ENCODE measurements at places on chromosomes 3 and 15.

DNA sequence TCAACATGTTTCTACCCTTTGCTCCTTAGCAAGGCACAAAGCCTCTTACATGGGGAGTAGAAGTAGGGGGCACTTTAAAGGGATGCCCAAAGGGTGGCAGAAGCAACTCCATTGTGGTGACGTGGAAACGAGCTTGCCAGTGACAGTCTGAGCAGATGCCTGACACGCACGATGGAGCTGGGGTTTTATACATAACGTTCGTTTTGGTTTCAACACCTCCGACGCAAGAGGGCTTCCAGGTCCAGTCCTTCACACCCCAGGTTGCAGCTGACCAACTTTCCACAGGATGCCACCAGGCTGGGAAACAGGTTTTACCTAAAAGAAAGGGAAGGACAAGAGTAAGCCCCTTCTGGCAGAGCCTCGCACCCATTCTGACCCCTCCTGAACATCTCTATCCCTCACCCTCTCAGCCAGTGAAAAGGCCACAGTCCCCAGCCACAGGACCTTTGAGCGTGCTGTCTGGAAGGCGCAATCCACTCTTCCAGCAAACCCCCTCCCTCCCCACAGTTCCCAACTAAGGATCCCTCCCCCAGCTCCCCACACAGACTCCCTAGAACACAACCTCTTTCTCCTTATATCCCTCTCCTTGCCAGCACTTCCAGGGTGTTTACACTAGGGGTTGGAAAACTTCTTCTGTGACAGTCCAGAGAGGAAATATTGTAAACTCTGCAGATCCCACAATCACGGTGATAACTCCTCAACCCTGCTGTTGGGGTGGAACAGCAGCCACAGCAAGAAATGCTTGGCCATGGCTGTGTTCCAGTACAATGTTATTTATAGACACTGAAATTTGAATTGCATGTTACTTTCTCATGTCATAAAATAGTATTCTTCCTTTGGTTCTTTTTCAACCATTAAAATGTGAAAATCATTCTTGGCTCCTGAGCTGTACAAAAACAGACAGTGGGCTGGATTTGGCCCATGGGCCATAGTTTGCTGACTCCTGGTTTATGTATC is 36.2 kb downstream of the FAM174B start:
- no peak for DNase-seq

DNA sequence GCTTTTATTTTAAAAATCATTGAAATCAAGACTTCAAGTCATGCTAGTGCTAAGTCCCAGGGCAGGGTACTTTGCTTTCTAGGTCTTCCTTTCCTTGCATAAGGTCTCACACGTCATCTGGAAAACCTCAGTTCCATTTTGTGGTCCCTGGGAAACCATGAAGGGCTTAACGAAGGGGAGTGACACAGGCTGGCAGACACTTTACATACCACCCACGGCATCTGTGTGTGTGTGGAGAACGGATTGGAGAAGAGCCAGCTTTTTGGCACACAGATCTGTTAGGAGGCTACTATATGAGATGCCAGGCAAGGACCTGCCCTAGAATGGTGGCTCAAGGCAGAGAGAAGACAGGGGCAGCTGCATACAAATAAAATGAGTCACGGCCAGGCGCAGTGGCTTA is 107.5 kb upstream of the NSMCE3 start:
- DNase-seq: no peak

DNA sequence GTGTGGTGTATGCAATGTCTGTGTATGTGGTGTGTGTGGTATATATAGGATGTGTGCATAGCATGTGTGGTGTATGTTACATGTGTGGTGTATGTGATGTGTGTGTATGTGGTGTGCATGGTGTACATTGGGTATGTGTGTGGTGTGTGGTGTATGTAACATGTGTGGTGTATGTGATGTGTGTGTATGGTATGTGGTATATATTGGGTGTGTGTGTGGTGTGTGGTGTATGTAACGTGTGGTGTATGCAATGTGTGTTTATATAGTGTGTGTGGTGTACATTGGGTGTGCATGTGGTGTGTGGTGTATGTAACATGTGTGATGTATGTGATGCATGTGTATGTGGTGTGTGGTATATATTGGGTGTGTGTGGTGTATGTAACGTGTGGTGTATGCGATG is 41.9 kb downstream of the ARRDC4 start:
- DNase-seq: no peak

DNA sequence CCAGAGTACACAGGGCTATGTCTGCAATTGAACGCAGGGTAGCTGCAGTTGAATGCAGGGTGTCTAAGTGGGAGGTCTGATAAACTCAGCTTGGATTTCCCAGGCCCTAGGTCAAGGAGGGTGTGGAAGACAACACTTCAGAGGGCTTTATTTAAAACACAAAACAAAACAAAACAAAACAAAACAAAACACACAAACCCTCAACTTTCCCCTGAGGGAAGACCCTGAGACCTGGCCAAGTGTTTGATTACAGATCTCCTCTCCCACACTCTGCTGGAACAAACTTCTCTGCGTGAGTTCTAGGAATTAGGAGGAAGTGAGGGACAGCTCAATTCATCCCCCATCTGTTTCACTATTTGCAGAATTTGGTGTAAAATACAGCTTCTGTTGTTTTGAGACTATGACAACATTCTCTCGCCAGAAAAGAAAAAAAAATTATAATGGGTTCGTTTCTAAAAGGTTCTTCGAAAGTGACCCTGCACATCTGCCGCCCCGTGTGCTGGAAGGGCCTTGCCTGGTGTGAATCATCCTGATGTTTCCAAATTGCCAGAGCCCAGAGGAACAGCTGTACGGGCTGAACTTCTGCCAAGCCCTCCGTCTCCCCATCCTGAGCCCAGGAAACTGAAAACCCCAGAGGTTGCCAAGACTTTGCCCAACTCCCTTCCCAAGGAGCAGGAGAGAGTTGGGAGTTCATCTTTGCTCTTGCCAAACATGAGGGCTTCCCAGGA is 73.3 kb upstream of the RAD18 start:
- DNase-seq: no peak

- DNase-seq: no peak
Observed at GRCh38 chr3:183212096-183212495, 41.0 kb upstream of the B3GNT5 start.

GRCh38 chr15:60172143-60172542 is 168.0 kb downstream of the FOXB1 start:
- DNase-seq: no peak

- no peak for DNase-seq
Observed at GRCh38 chr3:55789516-55789915, 302.4 kb upstream of the WNT5A start.

DNA sequence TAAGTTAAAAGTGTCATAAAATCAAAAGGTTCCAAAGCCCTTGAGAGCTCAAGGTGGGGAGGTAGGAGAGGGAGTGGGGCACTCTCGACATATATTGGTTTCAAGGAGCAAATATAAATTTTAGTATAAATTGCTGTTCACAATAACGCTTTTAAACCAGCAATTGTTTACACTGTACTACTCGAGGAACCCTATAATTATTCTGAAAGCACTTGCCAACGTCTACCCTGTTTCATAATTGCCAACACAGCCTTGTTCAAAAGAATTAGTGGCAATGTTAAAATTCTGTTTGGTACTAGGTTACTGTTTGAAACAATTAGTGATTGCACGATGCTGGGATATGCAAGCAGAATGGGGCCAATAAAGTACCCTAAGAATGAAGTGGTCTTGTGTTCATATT is 76.3 kb upstream of the ICE2 start:
- no peak for DNase-seq

DNA sequence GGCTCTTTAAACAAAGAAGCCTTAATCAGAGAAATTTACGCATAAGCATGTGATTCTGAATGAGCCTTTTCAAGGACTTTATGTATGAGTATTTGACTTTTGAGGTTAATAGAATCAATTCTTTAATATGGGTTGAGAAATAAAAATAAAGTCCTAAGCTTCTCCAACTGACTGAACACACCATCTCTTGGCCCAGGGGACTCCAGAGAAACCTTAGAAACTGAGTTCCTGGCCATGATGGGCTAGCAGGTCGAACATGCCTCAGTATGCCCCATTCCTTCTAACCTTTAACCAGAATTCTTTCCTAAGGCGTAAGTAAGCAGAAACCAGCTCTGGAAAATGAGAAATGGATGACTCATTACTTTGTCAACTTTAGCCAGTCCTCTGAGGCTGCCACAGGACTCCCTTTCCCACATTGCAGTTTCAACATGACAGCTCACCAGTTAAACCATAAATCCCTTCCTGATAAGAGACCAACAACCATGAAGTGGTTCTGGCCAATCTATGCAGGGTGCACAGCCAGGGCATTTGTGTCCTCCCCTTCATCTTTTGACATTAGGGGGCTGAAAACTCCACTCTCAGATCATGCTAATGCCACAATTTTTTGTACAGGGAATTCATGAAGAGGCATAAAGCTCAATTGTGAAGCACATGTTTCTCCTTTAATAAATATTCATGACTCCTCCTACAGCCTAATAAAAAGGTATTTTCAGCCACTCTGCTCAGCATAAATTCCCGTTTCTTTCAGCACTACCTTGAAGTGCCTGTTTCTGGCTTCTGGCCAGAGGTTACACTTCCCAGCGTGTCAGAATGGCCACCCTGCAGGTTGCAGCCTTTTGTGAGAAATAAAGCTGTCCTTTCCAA is 33.3 kb downstream of the TM4SF18 start:
- no peak for DNase-seq

- no peak for DNase-seq
Observed at GRCh38 chr3:17967111-17967510, 224.7 kb upstream of the TBC1D5 start.

- no peak for DNase-seq
Observed at GRCh38 chr3:9913601-9914000, 3.3 kb upstream of the IL17RC start.

DNA sequence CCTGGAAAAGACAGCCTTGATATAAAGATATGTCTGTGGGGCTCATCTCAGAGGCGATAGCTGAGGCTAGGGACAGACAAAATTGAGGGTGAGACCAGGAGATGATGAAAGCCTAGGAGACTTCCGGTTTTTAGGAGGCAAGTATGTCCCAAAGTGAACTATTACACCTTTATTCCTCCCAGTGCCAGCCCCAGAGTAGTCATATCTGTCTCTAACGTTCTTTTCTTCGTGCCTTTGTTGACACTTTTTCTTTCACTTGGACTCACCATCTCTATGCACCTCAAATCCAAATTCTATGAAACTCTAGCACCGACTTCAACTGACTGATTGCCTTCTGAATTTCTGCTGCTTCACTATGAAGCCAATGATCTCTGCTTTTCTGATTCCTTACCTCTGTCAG is 93.8 kb upstream of the RASGRP1 start:
- DNase-seq: no peak

- DNase-seq: no peak
Observed at GRCh38 chr15:66046751-66047150, 177.5 kb downstream of the RAB11A start.

DNA sequence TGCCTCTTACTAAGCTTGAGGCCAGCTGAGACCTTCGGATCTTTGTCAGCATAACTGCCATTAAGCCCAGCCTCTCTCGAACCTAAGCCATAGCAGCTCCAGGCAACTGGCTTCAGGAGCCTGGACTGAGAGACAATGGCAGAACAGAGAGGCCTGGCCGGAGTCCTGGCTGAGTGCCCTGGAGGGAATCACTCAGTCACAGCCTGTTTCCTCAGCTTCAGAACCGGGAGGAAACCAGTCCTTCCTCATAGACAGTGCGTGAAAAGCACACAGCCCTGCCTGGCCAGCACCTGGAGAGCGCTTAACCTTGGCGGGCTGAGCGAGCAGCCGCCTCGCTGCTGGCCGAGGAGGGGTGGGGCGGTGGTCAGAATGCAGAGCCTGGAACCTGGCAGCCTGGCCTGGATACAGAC is 21.6 kb downstream of the RNU5B-1 start:
- DNase-seq: no peak

GRCh38 chr3:196166741-196167140 is 44.5 kb downstream of the ZDHHC19 start:
- no peak for DNase-seq

GRCh38 chr3:159892171-159892795 is 96.4 kb upstream of the IL12A start:
- no peak for DNase-seq

- no peak for DNase-seq
Observed at GRCh38 chr3:127157171-127157828, 35.6 kb upstream of the PRR23E start.

- no peak for DNase-seq
Observed at GRCh38 chr3:17411157-17411877, 331.1 kb downstream of the TBC1D5 start.

GRCh38 chr3:193674714-193675113 is 81.7 kb downstream of the OPA1 start:
- no peak for DNase-seq

DNA sequence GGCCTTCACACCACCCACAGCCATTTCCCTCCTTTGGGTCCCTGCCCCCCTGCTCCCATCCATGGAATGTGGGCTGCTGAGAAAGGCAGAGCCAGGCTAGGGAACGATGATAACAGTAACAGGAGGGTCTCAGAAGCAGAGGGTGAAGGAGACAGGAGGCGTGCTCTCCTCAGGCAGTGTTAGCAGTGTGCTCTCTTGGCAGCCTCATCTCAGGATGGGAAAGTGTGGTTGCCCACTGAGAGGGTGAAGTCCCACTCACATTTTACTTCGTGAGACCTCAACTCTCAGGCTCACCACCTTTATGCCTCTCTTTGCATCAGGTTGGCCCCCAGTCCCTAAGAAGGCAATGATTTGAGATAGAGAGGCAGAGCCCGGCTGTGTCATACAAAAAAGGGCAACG is 24.5 kb downstream of the TIGIT start:
- no peak for DNase-seq

GRCh38 chr15:73054417-73054953 is 2.2 kb downstream of the NEO1 start:
- no peak for DNase-seq

DNA sequence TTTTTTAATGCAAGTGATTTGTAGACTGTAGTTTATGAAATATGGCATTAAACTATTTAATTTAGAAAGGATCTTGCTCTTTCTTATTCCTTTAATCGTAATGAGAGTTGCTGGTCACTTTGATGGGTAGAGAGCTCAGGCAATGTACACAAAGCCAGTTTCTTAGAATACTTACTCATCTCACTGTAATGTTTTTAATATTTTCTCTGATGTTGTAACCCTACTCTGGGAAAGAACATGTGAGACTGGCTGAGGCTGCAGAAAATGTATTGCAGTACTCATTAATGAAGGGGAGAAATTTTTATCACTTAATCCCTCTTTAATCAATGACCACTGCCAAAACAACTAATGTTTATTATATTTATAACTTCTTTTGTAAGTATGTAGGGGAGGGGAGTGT is 479.4 kb upstream of the KCNMB2 start:
- no peak for DNase-seq

GRCh38 chr3:16906682-16907081 is 21.9 kb downstream of the PLCL2 start:
- no peak for DNase-seq

Measured in CD4-positive, alpha-beta T cell treated with Interleukin-6 for 4 hours (primary cell).